H4 (cell line): ENCODE measurements at places on chromosomes 2 and 18.

- DNase-seq = peak; percentile 60
These were observed 836 bp downstream of the ANKRD12 start for GRCh38 chr18:9137168-9138066.

- no peak for DNase-seq
These were observed 3.0 kb upstream of the CHMP3 start for GRCh38 chr2:86566158-86566820.

DNA sequence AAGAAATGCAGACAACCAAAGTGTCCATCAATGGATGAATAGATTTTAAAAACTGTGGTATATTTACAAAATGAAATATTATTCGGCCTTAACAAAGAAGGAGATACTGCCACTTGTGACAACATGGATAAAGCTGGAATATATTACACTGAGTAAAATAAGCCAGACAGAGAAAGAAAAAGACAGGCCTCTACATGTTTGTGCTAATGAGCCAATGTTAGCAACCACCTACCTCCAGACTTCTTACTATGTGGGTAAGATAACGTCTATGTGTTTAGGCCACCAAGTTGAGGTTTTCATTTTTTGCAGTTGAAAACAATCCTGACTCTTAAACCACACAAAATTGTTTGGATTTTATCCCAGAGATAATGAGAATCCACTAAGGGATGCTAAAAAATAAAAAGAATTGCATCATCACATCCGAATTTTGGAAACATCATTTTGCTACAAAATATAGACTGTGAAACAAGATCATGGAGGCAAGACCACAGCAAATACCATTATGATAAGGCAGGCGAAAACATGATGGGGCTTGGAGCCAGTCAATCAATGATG is 47.0 kb downstream of the EVA1A start:
- no peak for DNase-seq

- DNase-seq = no peak
These were observed 1283.2 kb upstream of the NXPH2 start for GRCh38 chr2:140063356-140063755.

GRCh38 chr2:145592361-145592760 is 1072.4 kb upstream of the ZEB2 start:
- DNase-seq = no peak

DNA sequence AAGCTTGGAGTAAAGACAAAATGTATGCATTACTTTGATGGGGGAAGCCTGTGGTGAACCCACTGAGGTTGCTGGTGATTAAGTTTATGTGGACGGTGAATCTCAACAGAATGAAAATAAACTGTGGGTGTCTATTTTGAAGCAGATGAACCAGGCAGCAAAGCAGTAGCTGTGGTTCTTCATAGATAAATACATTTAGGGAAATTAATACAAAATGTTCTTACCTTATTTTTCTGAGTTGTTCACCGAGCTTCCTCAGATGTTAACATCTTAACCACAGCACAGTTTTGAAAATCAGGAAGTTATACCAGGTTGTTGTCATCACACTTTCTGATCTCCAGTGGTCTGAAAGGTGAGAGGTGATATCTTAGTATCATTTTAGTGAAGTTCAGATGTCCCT is 53.9 kb downstream of the NCK2 start:
- no peak for DNase-seq

GRCh38 chr2:17748745-17749144 is 4.9 kb downstream of the SMC6 start:
- no peak for DNase-seq

DNA sequence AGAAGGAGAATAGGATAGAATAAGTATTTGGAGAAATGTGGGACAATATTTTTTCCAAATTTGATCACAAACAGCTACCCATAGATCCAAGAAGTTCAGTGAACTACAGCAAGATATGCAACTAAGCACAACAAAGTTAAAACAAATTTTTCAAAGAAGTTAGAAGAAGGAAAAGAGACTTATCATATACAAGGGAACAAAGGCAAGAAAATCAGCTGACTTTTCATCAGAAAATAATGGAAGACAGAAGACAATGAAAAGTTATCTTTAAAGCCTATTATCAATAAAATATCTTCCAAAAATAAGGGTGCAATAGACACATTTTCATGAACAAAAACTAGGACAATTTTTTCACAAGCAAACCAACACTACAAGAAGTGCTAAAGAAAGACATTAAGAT is 202.8 kb upstream of the FN1 start:
- DNase-seq = no peak

GRCh38 chr2:18325118-18325517 is 235.3 kb downstream of the RDH14 start:
- DNase-seq = no peak

DNA sequence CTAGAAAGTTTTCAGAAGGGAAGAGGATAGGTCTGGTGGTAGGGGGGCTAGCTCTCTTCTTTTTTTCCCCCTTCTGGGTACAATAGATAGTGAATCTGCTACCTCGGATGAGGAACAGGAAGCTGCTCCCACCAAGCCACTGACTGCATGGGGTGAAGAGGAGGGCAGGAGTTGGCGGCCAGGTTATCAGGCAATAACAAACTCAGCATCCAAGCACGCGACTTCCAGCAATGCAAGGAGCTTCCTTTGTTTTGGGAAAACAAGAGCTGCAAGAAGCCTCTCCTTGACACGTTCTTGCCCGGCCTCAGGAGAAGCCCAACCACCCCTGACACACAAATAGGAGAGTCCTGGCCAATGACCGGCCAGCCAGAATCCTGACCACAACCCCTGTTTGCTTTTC is 32.2 kb downstream of the NHEJ1 start:
- no peak for DNase-seq

- peak; percentile 41 for DNase-seq
These were observed at the start of gene FTCDNL1 for GRCh38 chr2:199850718-199851500. FTCDNL1 (minus strand) TSS chr2:199851192; CDS start chr2:199848962, 2,230 bp downstream.

- DNase-seq = no peak
These were observed 474.9 kb upstream of the CWC22 start for GRCh38 chr2:180481998-180482397.

DNA sequence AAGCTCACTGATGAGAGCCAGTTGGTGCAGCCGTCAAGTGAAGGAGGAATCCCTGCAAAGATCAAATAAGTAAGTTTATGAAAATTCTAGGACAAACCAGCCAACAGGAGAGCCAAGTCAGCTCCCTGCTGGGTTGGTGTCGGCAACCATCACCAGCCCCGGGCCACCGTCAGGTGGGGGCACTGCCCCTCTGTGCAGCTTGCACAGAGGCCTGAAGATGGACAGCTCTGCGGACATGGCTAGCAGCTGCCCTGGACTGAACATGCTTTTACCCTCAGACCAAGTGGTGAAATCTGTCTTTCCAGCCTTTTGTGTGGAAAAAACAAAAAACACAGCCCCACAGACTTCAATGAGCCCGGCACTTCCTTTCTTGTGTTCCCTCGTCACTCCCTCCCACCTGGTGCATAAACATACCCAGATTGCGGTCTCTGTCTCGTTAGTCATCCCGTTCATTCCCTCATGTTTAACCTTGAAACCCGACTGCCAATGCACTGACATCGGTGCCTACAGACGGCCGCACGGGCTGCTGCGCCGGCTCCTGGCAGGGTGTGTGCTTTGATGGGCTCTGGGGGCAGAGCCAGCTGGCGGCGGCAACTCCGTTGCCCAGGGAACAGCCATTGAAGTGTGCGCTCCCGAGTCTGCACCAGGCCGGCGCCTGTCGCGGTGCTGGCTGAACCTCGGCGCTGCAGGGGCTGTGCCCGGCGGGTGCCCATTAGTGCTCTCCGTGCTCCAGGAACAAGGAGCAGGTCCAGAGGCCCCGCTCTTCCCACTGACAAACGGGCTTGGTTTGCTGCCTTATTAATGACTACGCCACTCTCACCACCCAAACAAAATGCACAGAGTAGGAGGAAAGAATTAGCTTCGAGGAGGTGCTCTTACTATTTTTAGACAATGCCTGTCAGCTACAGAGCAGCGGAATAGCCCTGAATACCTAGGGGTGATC is 95.3 kb downstream of the EIPR1 start:
- DNase-seq = peak; percentile 69

DNA sequence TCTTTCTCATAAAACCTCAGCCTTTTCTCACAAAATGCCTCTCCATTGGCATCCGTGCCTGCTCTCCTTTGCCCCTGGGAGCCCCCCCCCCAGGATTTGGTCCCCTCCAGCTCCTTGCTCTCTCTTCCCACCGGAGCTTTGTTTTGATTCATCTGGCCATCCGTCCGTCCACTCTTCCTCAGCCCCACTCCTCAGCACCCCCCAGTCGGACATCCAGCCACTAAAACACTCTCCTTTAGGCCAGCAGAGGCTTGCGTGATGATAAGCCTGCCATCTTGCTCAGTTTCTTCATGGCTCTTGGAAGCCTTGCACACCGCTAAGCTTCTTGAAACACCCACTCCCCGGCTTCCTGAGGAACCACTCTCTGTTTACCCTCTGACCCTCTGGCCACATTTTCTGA is 31.5 kb upstream of the GNAL start:
- no peak for DNase-seq

DNA sequence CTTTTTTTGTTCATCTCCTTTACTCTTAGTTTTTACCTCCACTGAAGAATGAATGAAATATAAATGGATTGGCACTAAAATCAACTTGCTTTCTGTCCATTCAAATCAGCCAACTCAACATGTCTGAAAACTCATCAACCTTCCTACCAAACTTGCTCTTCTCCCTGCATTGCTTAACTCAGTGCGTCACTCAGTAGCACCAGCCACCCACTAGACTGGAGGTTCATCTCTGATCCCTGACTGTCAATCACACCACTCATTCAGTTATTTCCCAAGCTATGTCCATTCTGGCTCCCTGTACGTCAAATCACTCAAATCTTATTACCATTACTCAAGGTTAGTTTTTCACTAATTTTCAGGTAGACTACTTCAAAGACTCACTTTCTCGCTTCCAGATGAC is 75.2 kb upstream of the RBMS1 start:
- no peak for DNase-seq

DNA sequence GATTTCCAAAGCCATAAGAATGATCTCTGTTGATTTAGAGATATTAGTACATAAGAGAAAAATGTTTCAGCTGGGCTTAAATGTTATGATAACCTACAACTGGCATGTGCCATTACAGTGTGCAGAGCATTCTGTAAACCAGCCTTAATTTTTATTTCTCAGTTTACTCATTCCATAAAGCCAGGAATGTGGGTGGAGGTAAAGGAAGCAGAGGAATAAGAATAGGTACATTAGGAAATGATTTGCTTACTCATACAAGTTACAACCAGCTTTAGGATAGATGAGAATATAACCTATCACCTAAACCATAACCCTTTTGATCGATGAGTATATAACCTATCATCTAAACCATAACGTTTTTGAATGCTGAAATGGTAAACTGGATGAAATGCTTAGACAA is 1394.7 kb upstream of the ACVR2A start:
- DNase-seq = no peak

DNA sequence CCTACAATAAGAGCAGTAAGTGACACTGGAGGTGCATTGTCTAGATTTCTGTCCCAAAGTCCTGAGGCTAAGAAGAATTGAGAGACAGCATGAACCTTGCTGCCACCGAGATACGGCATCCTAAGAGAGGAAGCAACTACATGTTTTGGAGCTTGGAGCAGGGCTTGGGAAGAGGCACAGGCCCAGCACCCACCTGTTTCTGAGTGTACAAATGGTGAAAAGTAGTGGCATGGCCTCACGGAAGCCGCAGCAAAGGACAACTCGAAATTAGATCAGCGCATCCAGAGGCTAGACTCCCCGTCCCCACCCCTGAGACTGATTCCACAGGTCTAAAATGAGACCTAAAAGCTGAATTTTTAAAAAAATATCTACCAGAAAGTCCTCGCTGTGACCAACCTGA is 127.5 kb downstream of the PTGR3 start:
- no peak for DNase-seq

GRCh38 chr2:154189953-154190352 is 318.2 kb downstream of the GALNT13 start:
- DNase-seq = no peak

- DNase-seq = no peak
These were observed 75.6 kb downstream of the SATB2 start for GRCh38 chr2:199382091-199382490.

DNA sequence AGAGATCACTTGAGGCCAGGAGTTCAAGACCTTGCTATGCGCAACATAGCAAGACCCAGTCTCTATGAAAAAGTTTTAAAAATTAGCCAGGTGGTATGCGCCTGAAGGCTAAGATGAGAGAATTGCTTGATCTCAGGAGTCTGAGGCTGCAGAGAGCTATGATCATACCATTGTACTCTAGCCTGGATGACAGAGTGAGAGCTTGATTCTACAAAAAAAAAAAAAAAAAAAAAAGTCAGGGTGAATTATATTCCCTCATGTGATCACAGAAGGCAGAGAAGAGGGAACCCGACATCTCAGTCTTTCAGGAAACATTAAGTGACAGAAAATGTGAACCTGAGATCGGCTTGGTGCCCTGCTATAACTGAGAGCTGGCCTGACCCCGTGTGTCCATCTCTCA is 171.2 kb upstream of the MSH6 start:
- no peak for DNase-seq

DNA sequence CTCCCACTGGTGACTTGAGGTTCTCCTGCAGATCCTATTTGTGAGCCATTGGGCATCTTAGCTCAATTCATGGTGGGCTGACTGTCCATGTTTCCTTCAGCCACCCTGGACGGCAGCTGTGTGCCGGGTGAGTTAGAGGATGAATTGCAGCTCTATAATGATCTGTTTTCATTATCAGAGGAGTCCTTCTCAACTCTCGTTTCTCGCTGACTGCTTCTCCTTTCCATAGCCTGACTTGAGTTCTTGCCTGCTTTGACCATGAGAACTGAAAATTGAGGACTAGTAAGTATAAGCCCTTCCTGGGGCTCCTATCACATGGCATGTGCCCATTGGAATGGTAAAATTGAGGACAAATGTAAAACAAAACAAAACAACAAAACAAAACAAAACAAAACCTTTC is 121.8 kb downstream of the CDC42EP3 start:
- no peak for DNase-seq

DNA sequence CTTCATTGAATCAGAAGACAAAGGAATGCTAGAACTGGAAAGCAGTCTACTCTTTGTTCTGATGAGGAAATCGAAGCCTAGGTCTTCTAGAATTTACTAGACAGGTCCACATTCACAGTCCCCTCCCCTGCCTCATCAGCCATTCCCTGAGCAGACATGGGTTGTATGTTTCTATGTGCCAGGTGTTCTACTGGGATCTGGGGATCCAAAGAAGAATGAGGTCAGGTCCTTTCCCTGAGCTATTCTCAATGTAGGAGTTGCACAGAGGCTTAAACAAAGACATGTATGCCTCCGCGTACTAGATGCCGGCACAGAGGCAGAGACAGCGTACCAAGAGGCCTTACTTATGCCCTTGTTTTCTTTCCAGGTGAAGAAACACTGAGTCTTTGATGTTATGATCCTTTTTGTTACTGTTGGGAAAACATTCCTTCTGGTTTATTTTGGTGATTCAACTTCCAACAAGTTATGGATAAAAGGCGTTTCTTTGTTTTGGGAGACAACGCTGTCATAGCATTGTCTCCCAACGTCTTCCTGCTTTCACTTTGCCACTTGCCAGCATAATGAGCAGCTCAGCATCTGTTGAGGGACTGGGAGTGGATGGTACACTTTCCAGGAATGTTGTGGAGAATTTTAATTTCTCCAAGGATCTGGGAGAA is 174.4 kb downstream of the ALPK2 start:
- DNase-seq = no peak
